ENCODE measurements at places on chromosomes 7 and 10.
A peak's percentile ranks its signal among the peaks of the same experiment; 100 is the strongest.

GRCh38 chr7:38703093-38703492, 71.9 kb upstream of the AMPH start:
- DNase-seq, result no peak

- DNase-seq, result no peak
Measured at GRCh38 chr10:8066124-8066523, 11.6 kb downstream of the GATA3 start.

DNA sequence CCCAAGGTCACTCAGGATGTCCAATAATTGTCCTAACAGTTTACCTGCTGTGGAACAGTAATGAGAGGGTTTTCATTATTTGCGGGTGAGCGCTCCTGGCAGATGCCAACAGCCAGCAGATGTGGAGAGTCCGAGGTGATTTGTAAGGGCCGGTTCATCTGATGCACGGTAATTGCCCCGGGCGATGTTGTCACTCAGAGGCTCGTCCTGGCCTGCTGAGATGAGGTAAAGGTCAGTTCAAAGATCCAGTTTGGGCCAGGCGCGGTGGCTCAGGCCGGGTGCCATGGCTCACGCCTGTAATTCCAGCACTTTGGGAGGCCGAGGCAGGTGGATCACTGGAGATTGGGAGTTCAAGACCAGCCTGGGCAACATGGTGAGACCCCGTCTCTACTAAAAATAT, 16.9 kb downstream of the LHPP start:
- no peak for DNase-seq

DNA sequence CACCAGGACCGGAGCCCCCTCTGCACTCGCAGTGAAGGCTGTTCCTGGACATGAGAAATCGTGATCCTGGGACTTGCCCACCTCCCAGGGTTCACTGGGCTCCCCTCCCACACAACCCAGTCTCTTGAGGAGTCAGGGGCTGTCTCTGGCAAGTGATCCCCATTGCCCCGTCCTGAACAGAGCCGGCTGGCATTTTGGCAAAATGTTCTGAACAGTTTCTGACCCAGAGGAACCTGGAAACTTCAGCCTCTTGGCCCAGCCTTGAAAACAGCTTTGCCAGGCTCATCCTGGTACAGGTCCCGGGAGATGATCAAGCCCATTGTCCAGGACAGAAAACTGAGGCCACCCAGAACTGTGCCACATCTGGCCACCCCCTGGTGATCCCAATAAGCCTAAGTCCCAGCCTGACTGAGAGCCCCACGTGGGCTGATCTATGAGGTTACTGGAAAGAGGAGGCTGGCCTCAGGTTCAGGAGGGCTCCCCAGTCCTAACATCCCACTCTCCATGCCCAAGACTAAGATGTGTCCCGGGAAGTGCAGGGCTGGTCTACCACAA, 115.7 kb downstream of the OAT start:
- no peak for DNase-seq

DNA sequence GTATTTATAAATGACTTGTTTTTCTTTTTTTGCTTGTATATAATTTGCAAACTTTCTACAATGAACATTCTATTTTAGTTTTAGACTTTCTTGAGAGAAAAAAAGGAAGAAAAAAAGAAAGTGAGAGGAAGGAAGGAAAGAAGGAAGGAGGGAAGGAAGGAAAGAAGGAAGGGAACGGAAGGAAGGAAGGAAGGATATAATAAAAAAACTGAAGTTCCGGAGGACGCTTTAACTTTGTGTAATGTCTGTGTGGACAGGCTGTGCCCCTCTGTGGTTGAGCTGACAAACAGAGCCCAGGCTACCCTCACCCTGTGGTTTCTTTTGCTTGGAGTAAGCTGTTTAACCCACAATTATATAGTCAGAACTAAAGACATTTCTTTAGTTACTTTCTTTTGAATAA, 108.7 kb downstream of the SEMA3D start:
- no peak for DNase-seq

DNA sequence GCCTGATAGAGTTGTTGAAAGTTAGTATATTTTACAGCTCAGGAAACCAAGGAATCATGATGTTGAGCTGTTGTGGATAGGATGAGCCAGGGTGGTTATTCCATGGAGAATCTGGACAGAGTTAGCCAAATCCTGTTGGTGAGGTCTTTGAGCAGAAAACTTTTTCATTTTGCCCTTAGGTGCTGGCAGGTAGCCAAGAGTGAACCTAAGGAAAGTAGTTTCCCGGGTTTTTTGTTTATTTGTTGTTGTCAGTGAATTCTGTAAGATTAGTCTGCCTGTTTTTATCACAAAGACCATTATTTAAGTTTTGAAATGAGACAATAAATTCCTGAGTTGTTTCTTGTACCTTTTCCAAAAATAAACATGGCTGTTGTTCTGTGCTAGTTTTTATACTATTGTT, 61.0 kb downstream of the GALNT11 start:
- DNase-seq, result no peak

GRCh38 chr10:76085817-76086167, 654.4 kb downstream of the LRMDA start:
- DNase-seq, result no peak

DNA sequence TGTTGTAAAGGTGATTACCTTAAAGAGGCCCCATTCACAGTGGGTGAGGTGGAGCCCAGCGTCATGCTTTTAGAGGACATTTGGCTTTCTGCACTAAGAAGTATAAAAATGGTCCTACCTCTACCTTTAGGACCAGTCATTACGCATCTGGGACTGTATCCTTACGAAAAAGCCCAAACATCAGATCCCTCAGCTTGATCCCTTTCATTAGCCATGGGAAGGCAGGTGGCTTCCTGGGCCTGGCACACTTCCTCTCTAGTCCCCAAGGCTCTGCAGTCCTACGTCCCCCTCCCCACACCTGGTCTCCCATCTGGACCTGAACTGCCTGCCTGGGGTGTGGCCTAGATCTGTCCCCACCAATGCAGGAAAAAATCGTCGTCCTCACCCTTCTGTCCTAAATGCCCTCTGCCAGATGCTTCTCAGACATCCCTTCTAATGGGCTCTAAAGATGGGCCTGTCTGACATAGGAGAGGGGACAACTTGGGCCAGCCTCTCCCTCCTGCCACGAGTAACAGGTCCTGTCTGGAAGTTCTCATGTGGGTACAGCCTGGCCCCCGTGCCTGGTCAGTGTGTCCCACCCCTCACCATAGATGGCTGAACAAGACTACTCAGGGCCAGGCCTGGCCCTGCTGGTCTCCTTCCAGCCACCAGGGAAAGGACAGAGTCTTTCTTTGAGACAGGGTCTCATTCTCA, 11.8 kb upstream of the SLC18A3 start:
- DNase-seq, result no peak

DNA sequence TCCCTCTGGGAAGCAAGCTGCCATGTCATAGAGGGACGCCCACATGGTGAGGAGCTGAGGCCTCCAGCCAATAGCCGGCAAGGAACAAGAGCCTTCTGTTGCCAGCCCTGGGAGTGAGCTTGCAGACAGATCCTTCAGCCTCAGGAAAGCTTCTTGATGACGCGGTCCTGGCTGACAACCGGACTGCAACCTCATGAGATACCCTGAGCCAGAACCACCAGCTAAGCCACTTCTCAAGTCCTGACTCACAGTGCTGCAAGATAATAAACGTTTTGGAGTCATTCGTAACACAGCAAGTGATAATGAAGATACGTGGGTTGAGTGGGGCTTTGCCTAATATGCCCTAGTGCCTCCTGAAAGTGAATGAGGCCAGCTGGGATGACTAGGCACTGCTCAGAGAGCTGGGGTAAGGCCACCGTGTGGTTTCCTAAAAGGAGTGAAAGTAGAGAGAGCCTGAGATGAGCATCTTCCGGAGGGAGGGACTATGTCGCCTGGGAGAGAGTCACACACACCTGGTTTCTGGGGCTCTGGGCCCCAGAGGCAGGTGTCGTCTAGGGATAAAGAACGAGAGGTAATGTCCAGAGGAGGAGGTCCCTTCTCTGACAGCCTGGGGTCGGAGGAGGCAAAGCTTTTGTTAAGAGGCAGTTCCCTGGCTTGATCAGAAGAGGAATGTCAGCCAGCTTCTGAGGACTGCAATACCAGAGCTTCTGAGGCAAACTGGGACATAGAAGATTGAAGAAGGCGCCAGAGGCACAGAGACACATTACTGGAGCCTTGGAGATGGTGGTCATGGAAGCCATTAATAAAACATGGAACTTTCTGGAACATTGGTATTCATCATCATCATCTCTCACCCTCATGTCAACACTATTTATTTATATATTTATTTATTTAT, 53.6 kb downstream of the PYROXD2 start:
- DNase-seq, result no peak

DNA sequence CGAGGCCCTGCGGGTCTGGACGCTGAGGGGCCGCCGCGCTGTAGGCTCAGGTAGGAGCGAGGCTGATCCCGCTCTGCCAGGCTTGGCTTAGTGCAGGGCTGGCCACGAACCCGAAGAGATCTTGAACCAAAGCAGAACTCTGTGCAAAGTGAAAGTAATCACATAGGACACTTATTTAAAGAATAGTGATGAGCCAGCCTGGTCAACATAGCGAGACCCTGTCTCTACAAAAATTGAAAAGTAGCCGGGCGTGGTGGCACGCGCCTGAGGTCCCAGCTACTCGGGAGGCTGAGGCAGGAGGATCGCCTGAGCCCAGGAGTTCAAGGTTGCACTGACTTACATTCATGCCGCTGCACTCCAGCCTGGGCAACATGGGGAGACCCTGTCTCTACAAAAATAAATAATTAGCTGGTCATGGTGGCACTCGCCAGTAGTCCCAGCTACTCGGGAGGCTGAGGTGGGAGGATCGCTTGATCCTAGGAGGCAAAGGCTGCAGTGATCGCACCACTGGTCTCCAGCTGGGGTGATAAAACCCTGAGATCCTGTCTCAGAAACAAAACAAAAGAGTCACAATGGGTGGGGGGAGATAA, 541 bp downstream of the ZSCAN25 start:
- no peak for DNase-seq

GRCh38 chr7:44981035-44981706, 2.4 kb upstream of the MYO1G start:
- DNase-seq, result no peak

- no peak for DNase-seq
Measured at GRCh38 chr10:1373287-1373686, 317.1 kb downstream of the WDR37 start.

DNA sequence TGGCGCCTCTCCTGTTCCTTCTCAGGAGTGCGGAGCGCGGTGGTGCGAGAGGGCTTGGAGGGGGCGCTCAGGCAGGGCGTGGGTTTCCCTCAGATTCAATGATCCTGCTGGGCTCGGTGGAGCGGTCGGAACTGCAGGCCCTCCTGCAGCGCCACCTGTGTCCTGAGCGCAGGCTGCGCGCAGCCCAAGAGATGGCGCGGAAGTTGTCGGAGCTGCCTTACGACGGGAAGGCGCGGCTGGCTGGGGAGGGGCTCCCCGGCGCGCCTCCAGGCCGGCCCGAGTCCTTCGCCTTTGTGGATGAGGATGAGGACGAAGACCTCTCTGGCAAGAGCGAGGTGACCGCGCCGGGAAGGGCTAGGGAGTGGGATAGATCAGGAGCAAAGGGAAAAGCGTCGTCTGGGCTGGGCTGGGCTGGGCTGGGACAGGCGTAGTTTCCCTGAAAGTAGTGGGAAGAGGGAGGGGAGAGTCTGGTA, 17.0 kb downstream of the FAM131B start:
- DNase-seq, result peak; percentile 56

DNA sequence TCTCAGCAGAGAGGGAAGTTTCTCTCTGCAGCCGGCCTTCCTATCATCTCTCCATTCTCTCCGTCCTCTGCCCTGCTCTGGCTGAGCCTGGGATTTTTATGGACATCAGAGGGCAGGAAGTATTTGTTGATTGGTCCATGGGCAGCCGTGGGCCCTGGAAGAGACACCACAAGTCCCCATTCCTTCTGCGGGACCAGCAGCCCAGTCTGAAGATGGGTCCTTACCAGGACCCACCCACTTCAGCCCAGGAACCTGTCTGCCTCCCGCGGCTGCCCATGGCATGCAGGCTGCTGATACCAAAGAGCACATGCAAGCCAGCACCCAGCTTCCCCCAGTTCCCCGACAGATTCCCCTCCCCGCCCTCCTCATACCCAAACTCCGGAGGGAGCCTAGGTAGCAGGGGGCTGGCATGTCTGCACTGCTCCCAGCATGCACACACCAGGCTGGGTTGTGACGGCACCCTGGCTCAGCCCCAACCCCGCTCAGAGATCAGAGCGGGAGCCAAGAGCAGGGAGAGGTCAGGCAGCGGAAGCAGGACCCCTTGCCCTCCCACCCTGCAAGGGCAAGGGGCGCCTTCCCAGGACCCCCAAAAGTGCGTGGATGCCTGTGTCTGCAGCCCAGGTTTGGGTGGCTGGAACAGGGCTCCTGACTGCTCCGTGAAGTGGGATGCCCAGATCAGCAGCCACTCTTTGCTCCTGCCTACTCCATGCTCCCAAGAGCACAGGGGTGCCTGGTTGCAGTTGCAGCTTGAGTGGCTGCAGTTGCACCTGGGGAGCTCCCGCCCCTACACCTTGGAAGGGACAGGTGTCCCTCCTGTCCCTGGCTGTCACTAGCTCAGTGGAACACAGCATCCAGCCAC, 538.6 kb upstream of the POT1 start:
- no peak for DNase-seq

- DNase-seq, result no peak
Measured at GRCh38 chr7:43078794-43079193, 33.7 kb upstream of the HECW1 start.

DNA sequence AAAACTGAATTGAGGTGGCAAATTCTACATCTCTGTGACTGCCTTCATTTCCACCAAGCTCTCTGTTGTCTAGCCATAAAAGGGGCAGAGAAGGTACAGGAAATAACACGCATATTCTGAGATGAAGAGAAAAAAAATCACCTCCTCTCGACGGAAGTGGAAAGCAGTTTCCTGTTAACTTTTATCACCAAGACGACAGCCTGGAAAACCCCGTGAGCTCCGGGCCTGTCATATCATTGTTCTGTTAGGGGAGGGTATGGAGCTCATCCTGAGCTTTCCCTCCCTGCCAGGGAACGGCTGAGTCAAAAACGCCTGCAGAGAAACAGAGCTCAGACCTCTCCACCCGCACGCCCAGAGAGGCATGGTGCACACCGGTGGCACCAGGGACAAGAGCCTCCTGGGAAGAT, 200.3 kb downstream of the PRPF18 start:
- DNase-seq, result no peak

- DNase-seq, result peak; percentile 59
Measured at GRCh38 chr10:35635576-35635975, 6.5 kb downstream of the FZD8 start.

DNA sequence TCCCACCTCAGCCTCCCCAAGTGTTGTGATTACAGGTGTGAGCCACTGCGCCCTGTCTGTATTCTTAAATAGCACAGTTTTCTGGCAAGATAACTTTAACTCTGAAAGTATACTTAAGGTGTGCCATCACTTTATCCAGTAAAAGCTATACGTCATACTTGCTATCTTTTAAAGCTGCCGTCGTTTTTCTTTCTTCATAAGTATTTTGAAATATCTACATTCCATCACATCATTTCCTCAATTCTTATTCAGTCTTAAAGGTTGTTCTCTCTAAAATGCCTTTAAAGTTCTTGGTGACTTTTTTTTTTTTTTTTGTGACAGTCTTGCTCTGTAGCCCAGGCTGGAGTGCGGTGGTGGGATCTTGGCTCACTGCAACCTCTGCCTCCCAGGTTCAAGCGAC, 34.7 kb downstream of the PTPN12 start:
- no peak for DNase-seq

- DNase-seq, result no peak
Measured at GRCh38 chr7:42511027-42511426, 274.0 kb upstream of the GLI3 start.

All from LoVo (cell line).